HS-27A (cell line): ENCODE measurements at places on chromosomes 6 and 20.

DNA sequence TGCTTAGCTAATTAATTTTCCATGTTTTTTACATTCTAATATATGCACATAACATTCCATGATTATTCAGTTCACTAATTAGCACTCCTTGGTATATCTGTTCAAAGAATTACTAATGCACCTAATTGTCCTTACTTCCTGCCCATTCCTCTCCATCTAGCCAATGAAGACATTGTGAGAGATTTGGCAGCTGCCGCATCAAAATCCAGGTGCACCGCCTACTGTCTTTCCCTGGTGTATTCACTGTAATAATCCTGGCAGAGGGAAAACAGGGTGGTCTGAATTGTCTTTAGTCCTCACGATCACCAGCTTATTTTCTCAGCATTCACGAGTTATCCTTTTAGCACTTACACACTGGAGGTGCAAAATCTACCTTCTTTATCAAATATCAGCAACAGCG is 61.0 kb upstream of the SCGN start:
- no peak for DNase-seq

DNA sequence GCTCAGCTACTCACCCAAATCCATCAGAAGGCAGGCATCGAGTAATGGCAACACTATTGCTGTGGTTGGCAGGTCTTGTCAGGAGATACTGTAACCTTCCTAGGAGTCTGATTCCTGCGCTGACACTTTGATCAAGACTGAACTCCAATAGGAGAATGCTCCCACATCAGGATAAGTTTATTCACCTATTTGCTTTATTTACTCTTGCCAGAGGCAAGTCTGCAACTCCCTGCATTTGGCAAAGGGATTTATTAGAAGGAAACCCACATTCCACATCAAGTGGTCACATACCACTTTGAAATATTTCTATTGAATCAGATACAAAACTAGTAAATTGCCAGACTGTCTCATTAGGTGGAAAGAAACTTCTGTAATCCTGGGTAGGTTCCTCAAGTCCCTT is 43.5 kb downstream of the ZFAND3 start:
- peak; percentile 34 for DNase-seq

GRCh38 chr6:56842686-56843475 is 112.0 kb upstream of the BEND6 start:
- no peak for DNase-seq

- no peak for DNase-seq
Observed at GRCh38 chr20:3275064-3275935, 36.3 kb upstream of the SLC4A11 start.

DNA sequence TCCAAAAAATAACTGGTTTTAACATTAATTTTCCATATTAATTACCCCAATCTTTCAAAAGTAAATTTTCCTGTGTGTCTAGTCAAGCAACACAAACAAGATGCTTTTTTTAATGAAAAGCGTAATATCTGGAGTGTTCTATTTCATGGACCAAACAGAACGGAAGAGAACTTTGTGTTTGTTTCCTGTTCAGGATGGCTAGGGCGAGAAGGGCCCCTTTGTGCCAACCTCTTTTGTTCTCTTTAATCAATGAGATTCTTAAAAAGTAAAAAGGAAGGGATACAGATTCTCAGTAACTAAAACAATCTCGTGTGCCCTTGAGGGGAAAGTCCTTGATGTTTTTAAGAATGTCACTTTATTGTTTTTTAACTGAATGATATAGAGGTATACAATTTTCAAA is 55.7 kb downstream of the GNAS start:
- no peak for DNase-seq

DNA sequence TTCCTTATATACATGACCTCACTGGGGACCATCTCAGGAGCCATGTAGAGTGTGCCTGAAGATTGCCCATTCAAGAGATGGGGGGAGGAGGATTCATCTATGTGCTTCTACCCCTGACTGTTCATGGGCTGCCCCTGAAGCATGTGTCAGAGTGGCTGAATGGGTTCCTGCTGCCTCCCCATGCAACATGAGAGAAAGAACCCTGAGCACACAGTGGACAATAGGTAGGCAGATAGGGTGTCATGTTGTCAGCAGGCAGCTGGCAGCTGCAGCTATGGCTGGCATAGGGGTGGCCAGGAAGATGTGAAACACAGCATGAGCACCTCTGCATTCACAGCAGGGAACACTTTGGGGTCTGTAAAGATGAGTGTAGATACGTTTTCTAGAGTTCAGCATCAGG is 208.4 kb upstream of the CNR1 start:
- DNase-seq, result no peak

- DNase-seq, result no peak
Observed at GRCh38 chr6:11812951-11813350, 34.3 kb upstream of the ADTRP start.

GRCh38 chr6:116229287-116229913 is 24.5 kb downstream of the TSPYL4 start:
- DNase-seq, result no peak

DNA sequence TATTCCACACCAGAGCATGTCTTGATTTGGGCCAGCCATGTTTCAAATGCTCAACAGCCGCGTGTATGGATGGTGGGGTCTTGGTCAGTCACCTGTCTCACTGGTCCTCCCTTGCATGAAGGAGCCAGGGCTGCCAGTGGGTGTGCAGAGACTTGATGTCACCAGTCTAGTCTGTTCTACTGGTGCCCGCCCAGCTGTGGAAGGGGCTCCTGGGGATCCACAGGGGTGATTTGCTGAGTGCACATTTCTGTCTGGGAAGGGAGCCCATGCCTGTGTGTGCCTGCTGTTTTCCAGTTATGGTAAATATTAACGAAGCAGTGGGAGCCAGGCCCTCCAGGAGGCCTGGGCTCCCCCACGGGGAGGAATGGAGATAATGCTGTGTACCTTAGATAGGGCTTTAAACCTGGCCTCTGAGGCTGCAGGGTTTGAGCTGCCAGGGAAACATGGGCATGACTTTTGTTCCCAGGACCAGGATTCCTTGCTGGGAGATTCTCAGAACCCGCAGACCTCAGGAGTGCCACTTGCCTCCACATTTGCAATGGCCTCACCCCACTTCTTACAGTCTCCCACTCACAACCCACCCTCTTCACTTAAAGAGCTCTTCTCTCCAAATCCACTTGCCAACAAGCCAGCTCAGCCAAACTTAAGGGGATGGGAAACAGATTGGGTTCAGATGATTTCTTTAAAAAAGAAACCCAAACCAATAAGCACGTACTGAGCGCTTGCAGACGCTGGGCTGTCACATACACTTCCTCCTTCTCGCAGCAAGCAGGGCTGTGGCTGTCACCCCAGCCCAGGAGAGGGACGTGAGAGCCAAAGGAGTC is 54.1 kb downstream of the VEGFA start:
- no peak for DNase-seq

GRCh38 chr6:43949551-43949991 is 177.7 kb downstream of the MRPL14 start:
- no peak for DNase-seq

DNA sequence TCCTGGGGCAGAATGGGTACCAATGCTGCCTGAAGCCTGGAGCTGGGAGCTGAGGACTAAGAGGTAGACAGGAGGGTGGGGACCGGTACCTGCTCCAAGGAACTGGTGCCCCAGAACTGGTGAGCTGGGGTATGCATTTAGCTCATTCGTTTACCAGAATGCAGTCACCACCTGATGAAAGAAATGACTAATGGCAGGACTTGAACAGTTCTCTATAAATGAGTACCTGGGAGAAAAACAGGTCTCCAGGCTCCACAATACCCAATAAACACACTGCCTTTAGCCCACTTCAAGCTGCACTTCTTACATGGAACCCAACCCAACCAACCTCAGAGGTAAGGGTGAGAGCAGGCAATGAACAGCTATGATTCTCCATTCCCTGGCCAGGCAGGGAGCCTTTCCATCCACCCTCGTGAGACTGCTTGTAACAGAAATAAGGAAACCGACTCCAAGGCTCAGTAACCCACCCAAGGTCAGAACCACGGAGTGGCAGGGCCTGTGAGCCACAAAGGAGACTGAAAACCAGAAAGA is 15.4 kb downstream of the FKBP1A start:
- DNase-seq, result no peak

GRCh38 chr6:49906526-49906925 is 40.2 kb upstream of the CRISP1 start:
- no peak for DNase-seq

GRCh38 chr20:36687850-36688249 is 41.9 kb upstream of the SLA2 start:
- no peak for DNase-seq

DNA sequence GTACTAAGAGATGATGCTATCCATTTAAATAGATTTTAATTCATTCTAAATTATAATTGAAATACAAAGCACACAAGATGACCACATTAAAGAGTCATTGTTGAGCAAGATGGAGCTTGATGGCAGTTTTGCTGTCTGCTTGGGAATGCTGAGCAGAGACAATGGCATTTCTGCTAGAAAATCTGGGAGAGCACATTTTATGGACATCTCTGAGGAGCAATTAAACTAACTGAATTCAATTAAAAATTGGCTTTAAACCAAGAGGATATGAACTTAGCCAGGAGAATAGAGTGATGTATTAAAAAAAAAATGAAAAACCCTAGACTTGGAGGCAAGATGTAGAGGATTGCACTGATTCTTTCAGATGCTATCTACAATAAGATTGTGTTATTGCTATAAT is 19.1 kb upstream of the ADGRB3 start:
- DNase-seq, result no peak

DNA sequence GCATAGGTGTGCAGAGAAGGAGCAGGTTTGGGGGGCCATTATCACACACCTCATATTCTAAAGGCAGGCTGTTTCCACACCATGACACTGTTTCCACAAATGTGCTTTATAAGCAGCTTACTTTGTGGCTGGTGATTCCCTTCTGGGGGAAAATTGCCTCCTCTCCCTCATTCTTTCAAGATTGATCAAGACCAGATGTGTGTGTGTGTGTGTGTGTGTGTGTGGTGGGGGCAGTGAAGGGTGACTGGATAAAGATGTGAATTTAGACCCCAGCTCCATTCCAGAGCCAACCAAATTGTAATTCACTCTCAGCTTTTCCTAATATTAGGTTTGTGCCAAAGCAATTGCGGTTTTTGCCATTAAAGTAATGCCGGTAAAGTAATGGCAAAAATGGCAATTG is 45.6 kb downstream of the EDN3 start:
- DNase-seq, result no peak

GRCh38 chr6:125293587-125293986 is 8.2 kb downstream of the HDDC2 start:
- DNase-seq, result no peak

DNA sequence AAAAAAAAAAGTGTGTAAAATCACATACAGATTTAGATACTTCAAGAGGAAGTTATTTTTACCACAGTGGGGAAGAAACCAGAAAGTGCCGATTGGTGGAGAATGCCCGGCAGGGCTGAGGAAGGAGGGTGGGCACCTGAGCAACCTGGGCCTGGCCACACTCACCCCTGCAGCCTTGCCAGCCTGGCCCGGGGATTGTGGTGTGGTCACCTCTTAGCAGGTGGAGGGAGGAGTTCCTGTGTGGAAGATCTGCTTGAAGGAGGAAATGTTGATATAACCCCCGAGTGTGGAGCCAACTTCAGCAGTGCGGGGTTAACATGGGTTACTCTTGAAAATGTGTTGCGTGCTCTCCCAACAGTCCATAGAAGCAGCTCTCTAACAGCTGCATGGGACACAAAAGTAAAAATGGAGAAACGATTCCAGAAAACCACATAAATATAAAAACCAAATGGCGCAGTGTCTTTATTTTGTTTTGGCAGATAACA is 14.7 kb downstream of the UST start:
- no peak for DNase-seq
